ENCODE measurements at places on chromosomes 13 and 19.

- DNase-seq: no peak
These were observed 54.3 kb upstream of the SERTM1 start for GRCh38 chr13:36619535-36619934.

DNA sequence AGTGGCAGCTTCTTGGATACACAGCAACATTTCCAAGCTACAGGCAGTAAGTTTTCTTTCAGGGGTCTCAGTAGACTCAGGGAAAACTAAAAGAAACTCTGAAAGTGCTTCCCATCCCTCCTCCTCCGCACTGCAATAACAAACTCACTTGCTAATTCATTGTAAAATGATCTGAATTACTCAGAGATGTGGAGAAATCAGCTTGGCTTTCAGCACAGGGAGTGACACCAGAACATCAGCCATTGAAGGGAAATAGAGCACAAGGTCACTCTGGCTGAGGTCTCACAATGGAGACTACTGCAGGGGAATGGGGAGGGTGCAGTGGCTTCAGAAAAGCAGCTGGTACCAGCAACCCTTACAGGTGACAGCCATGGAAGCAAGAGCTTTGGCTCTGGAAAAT, 137.3 kb upstream of the SERP2 start:
- no peak for DNase-seq

- no peak for DNase-seq
These were observed 8.2 kb downstream of the LATS2 start for GRCh38 chr13:21053231-21053630.

- DNase-seq: no peak
These were observed 20.0 kb upstream of the CCNP start for GRCh38 chr19:40246292-40247073.

DNA sequence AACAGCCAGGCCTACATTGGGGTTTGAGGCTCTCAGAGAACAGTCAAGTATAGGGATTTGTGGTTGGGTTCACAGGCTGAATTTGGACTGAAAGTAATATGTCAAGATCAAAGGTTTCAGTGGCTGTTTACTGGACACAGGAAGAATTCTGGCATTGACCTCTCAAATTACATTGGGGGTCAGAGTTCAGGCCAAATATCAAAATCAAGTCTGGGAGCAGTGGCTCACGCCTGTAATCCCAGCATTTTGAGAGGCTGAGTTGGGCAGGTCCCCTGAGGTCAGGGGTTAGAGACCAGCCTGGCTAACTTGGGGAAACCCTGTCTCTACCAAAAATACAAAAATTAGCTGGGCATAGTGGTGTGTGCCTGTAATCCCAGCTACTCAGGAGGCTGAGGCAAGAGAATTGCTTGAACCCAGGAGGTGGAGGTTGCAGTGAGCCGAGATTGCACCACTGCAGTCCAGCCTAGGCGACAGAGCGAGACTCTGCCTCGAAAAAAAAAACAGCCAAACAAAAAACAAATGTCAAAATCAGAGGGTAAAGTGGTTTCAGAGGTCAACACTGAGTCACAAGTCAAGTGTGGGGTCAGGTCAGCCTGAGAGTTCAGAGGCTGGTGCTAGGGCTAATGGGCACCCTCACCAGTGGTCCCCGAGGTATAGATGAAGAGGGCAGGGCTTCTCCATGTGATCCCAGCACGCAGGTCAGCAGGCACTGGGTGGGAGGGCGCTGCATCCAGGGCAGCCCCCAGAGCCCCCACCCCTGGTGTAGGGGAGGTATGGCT, 1.5 kb downstream of the SLC27A5 start:
- no peak for DNase-seq

- no peak for DNase-seq
These were observed 20.2 kb downstream of the DNAJC3 start for GRCh38 chr13:95697052-95697680.

All from SK-N-DZ (cell line).